ENCODE measurements at places on chromosomes 11 and 22.

DNA sequence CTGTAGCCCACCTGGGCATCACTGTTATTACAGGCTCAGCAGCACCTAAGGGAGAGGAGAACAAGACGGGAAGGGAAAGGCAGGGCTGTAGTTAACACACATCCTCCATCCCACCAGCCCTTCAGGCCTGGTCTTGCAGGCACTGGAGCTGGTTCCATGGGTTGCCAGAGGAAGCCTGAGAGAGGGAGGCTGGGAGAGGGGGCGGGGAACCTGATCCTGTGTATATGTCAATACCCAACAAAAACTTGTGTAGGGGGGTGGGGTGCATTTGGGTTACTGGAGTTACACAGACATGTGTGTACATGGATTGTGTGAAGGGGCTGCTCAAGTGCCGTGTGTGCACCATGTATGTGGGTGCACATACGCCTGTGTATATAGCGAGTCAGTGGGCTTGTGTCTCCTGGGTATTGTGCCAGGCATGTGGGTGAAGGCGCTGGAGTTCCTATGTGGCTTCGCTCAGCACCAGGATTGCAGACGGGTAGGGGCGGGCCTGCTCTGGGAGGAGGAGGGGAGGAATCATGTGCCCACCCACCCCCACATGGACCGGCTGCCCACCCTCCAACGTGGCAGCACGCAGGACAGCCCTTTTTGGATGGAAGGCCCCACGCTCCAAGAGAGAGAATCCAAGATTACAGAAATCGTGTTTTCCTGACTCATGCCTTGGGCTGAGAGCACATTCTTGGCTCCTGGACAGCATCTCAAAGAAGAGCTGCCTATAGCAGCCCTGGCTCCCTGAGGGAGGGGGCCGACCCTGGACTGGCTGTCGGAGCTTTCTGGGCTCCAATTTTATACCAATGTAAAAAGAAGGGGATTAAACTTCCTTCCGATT lies 4.2 kb upstream of the SERPINH1 start:
- no peak for DNase-seq

GRCh38 chr22:39449708-39450107 lies 7.1 kb upstream of the MGAT3 start:
- DNase-seq, result no peak

GRCh38 chr11:36356201-36356600 lies 60.1 kb downstream of the PRR5L start:
- no peak for DNase-seq

DNA sequence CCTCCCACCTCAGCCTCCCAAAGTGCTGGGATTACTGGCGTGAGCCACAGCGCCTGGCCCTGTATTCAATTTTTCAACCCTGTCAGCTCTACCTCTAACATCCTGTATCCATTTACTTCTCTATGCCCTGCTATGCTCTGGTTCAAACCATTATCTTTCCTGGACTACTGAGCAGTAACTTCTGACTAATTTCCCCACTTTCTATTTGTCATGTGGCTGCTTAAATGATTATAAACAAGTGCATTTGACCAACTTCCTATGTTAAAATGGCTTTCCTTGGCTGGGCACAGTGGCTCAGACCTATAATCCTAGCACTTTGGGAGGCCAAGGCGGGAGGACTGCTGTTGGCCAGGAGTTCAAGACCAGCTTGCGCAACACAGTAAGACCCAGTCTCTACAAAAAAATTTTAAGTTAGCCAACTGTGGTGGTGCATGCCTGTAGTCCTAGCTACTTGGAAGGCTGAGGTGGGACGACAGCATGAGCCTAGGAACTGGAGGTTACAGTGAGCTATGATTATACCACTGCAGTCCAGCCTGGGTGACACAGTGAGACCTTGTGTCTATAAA lies 2.1 kb downstream of the MED19 start:
- DNase-seq, result no peak

DNA sequence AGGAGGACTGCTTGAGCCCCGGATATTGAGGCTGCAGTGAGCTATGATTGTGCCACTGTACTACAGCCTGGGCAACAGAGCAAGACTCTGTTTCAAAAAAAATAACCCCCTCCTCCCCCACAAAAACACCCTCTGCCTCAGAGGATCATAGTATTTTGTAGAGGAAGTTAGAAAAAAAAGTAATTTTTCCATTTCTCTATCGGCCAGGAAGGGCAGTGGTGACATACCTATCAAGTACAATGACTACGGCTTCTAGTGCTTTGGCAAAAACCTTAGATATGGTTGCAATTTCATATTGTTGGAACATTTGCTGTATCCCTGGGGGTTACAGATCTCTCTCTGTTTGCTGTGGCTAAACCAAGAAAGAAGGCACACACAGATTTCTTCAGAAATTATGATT lies 28.9 kb downstream of the C2CD3 start:
- no peak for DNase-seq

GRCh38 chr22:36433318-36434231 lies 45.8 kb upstream of the MYH9 start:
- DNase-seq, result no peak
